Diencephalon (tissue), 1 donor: ENCODE measurements at places on chromosomes 2 and 18. TPM values are rescaled to one million over a fixed set of nuclear protein-coding genes. Genes with fewer than 3 reads are reported as not detected.

GPBAR1 gene
- total RNA-seq = not detected

TEKT4 gene
- total RNA-seq = 2.5 TPM

LBX2 gene
- not detected for total RNA-seq

NT5C1B gene
- not detected for total RNA-seq

SP100 gene
- 5.3 TPM for total RNA-seq

TRPM8 gene
- 4.6 TPM for total RNA-seq

CLEC4F gene
- total RNA-seq = not detected
